ENCODE measurements at places on chromosomes 12 and 14.

GRCh38 chr12:27052742-27053141 lies 29.6 kb downstream of the C12orf71 start:
- DNase-seq = no peak

DNA sequence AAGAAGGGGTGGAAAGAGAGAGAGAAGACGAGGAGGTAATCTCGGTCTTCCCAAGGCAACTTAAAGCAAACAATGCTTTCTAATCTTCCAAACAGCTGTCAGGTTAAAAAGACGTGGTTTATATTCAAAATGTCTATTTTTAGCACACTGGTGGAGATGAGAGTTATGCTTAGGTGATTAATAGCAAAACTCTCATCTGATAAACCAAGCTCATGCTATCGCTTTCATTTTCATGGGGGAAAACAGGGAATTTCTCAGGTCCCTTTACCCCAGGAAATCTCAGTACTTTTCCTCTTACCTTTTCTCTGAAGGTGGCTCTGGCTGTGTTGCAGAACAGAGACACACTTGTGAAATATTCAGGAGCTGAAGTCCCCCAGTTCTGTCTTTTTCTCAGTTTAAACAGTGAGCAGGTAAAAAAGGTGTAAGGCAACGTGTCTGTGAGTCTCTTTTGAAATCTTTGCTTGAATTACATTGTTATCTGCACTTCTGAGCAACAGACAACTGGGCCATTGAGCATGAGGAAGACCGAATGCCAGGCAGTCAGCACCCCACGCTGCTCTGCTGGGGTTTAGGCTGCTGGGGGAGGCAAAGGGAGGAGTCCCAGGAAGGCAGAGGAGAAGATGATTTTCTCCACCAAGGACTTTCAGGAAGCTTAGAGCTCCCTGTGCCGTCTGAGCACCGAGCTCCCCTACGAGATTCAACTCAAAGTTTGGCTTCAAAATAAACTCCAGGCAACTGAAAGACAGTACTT lies 759.3 kb downstream of the BCL11B start:
- no peak for DNase-seq

- DNase-seq = no peak
These were observed 104.7 kb downstream of the VEZT start for GRCh38 chr12:95322326-95322725.

GRCh38 chr12:91833780-91834359 lies 311.8 kb downstream of the BTG1 start:
- DNase-seq = no peak

DNA sequence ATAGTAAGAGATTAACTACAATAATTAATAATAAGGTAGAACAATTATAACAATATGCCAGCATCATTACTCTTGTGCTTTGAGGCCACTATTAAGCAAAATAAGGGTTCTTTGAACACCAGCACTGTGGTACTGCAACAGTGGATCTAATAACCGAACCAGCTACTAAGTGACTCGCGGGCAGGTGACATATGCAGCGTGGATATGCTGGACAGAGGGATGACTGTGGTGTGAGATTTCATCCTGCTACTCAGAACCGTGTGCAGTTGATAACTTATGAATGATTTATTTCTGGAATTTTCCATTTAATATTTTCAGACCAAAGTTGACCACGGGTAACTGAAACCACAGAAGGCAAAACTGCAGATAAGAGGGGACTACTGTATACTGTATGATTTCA lies 34.4 kb downstream of the BMAL2 start:
- no peak for DNase-seq

GRCh38 chr14:51462182-51462581 lies 189.5 kb upstream of the FRMD6 start:
- DNase-seq = no peak

- DNase-seq = no peak
These were observed 19.6 kb downstream of the ASB2 start for GRCh38 chr14:93956514-93957332.

- peak; percentile 80 for DNase-seq
These were observed 153.9 kb downstream of the PRKCH start for GRCh38 chr14:61475316-61475715.

GRCh38 chr12:93016752-93017350 lies 87.8 kb upstream of the EEA1 start:
- DNase-seq = no peak

DNA sequence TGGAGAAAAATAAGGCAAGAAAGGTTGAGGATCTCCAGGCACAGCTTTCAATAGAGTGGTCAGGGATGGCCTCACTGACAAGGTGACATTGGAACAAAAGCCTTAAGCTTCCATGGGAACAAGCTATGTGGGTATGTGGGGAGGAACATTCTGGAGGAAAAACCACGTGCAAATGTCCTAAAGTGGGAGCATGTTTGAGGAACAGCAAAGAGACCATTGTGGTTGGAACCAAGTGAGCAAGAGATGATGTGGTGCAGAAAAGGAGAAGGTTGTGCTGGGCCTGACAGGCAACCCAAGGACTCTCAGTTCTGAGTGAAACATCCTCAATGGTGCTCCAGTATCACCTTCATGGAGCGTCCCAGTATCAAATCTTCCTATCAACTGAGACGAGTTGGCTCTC lies 184.0 kb downstream of the CAND1 start:
- DNase-seq = no peak

- no peak for DNase-seq
These were observed 626 bp downstream of the TXNDC16 start for GRCh38 chr14:52551696-52552062.

DNA sequence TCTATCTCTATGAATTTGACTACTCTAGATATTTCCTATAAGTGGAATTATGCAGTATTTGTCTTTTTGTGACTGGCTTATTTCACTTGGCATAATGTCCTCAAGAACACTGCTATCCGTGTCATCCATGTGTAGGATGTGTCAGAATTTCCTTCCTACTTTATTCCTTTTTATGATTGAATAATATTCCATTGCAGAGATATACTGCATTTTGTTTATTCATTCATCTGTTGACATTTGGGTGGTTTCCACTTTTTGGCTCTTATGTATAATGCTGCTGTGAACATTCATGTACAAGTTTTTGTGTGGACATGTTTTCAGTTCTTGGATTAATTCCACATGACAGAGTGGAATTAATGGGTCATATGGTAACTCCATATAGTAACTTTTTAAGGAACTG lies 45.7 kb upstream of the ATP2A2 start:
- DNase-seq = no peak

GRCh38 chr12:111344254-111344875 lies 24.5 kb downstream of the PHETA1 start:
- DNase-seq = no peak

- DNase-seq = no peak
These were observed 3.7 kb downstream of the LETMD1 start for GRCh38 chr12:51051787-51052186.

Data from A549 (cell line).